Glomerular endothelial cell (primary cell): ENCODE measurements at places on chromosomes 5 and 9. TPM values are rescaled to one million over a fixed set of nuclear protein-coding genes. Genes with fewer than 3 reads are reported as not detected.

- no peak for DNase-seq
These were observed 17.3 kb downstream of the EXD3 start for GRCh38 chr9:137405677-137406081.

GRCh38 chr9:104982543-104982942 lies 54.6 kb upstream of the ABCA1 start:
- no peak for DNase-seq

- no peak for DNase-seq
These were observed 21.9 kb upstream of the CNOT6 start for GRCh38 chr5:180472269-180472668.

DNA sequence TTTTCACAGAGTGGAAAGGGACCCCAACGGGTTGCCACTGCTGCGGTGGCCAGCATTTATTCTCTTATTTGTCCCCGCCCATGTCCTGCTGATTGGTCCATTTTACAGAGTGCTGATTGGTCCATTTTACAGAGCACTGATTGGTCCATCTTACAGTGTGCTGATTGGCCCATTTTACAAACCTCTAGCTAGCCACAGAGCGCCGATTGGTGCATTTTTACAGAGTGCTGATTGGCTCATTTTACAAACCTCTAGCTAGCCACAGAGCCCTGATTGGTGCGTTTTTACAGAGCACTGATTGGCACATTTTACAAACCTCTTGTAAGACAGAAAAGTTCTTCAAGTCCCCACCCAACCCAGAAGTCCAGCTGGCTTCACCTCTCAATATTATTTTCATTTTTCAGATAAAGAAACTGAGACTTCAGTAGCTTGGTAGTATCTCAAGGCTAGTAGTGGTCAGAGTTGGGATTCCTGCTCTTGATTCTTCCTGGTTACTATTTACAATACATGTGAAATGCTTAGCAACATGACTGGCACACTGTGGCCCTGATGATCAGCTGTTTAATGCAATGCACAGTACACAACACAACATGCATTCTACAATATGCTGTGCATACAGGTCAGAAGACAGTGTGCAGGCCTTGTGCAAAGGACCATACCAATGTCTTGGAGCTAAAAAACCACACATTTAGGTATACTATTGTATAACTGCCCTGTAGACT lies 63.6 kb upstream of the BOD1 start:
- no peak for DNase-seq

GRCh38 chr5:175873088-175873454 lies 1.7 kb downstream of the CPLX2 start:
- no peak for DNase-seq

PCDHA8 gene
- 0.18 TPM in 1 of 2 replicates, not detected in the other for total RNA-seq

SLCO6A1 gene
- total RNA-seq: not detected in 2 replicates

ACOT12 gene
- total RNA-seq: not detected in 2 replicates

ADGRD2 gene
- not detected in 2 replicates for total RNA-seq

SNCB gene
- 0.70 and 1.8 TPM in 2 replicates for total RNA-seq
